Activated naive CD4-positive, alpha-beta T cell treated with anti-CD3 and anti-CD28 coated beads, Interleukin-2, amount 50 U/mL, for 72 hours (primary cell): ENCODE measurements at places on chromosomes 3 and 15.

GRCh38 chr3:124409650-124410275 is 320.5 kb upstream of the UMPS start:
- no peak for DNase-seq

- no peak for DNase-seq
These were observed 243.6 kb downstream of the ATP8B4 start for GRCh38 chr15:49875392-49875791.

- DNase-seq: no peak
These were observed 72.8 kb upstream of the ACAD9 start for GRCh38 chr3:128806588-128806987.

DNA sequence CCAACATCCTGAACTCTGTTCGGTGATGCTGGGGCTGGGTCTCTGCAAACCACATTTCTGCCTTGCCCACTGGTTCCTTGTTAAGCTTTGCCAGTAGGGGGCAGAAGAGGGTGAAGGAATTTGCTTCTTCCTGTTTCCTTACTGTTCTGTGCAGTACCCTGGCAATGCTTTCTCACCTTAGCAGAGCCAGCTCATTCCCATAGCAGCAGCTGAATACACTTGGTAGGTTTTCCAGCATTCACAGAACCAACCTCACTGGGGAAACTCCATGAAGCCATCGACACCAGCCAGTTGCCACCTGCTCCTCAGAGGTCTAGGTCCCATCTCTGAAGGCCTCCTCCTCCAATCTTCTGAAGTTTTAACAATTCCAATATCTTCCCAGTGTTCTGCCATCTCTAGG is 308.4 kb downstream of the PDCD6IP start:
- DNase-seq: peak; percentile 35

- no peak for DNase-seq
These were observed 160.7 kb downstream of the TAFA4 start for GRCh38 chr3:68771681-68772080.

- no peak for DNase-seq
These were observed 196.3 kb downstream of the EPHA3 start for GRCh38 chr3:89303701-89304100.

DNA sequence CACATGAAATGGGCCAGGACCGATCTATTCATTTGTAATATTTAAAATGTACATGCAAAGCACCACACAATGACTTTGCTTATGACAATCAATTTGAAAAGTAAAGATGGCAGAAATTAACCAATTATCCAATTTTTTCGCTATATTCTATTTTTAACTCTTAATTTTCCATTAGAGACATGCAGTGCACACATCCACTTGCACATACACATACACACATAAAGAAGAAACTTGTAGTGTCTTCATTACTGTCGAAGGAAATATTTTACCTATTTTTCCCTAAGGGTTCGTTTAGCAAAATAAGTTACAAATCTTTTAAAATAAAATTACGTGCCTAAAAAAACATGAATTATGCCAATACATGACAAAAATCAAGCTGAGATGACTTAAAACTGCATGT is 194.3 kb upstream of the MDFIC2 start:
- DNase-seq: no peak

DNA sequence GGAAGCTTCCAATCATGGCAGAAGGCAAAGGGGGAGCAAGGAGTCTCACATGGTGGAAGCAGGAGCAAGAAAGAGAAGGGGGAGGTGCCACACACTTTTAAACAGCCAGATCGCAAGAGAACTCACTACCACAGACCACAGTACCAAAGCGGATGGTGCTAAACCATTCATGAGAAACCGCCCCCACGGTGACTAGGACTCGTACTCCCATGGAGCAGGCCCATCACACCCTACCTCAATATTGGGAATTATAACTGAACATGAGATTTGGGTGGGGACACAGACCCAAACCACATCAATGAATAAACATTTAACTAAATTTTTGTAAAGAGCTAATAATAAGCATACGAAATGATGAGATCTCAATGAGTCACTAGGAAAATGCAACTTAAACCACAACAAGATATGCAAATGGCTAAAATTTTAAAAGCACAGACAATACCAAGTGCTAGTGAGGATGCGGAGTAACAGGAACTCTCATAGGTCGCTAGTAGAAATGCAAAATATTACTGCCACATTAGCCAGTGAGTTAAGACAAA is 10.0 kb downstream of the MRPS25 start:
- peak; percentile 58 for DNase-seq

DNA sequence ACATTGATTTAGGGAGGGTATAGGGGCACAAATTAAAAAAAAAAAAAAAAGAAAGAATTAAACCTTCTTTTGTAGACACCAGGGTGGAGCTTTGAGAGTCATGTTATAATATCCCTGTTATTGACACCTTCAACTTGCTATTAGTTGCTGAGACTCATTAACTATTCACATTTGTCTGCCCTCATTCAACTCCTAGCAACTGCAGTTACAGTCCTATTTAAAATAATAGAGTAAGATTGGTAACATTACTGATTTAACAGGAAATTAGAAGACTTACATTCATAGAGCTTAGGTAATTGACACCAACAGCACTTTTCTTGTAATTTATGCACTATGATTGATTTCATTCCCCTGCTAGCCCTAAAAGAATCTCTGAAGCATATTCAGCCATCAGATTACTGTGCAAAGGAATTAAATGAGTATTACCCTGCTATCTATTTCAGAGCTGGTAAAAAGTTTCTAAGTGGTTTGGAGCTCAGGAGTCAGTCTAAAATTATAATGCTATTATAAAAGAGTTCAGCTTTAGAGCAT is 148.8 kb upstream of the TBL1XR1 start:
- DNase-seq: no peak

DNA sequence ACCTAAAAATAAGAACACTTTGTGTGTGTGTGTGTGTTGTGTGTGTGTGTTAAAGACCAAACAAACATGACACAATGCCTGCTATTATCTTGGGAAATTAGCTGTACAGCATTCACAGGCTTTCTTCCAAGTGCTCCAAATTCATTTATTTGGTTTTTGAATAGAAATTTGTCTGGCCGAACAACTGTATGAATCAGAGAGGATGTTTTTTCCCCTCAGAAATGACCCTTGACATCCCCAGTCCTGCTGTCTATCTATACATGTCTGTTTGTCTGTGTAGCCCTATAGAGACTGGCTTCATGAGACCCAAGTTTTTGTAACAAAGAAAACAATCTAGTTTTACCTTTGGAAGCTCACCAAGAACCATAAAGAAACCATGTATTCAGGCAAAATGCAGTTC is 549.8 kb downstream of the NSUN3 start:
- no peak for DNase-seq

- DNase-seq: no peak
These were observed 1151.3 kb upstream of the CADM2 start for GRCh38 chr3:83807511-83807910.

- no peak for DNase-seq
These were observed 26.7 kb upstream of the COL6A6 start for GRCh38 chr3:130490241-130490640.

GRCh38 chr3:153305189-153305588 is 143.2 kb downstream of the RAP2B start:
- DNase-seq: no peak

GRCh38 chr3:14565868-14566588 is 25.9 kb upstream of the GRIP2 start:
- no peak for DNase-seq
